ENCODE measurements at places on chromosomes 3 and 15.

- no peak for DNase-seq
Measured at GRCh38 chr3:16430717-16431630, 82.5 kb downstream of the RFTN1 start.

DNA sequence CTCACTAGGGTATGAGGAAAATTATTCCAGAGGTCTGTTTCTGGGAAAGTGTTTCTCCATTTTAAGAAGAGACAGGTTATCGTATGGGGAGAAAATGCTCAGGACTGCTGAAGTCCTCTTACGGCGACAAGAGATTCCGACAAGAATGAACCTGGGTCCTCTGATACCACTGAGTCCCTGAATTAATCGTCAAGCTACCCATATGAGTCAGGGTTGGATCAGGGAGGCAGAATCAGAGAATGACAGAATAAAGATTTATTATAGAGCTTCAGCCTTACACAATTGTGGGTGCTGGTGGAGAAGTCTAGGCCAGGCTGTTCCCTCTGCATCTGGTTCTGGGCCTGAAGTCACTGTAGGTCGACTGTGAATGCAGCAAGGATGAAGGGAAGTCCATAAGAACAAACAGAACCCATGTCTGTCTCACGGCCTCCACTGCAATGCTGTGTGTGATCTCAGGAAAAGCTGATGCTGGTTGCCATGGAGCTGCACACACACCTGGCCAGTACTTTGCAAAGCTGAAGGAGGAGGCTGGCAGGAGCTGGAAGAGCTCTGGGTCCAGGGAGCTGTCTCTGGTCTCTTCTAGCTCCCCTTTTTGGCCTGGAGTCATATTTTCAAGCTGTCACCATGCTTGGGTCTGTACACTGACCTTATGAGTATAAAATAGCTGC is 83.9 kb downstream of the HHLA2 start:
- DNase-seq, result no peak

DNA sequence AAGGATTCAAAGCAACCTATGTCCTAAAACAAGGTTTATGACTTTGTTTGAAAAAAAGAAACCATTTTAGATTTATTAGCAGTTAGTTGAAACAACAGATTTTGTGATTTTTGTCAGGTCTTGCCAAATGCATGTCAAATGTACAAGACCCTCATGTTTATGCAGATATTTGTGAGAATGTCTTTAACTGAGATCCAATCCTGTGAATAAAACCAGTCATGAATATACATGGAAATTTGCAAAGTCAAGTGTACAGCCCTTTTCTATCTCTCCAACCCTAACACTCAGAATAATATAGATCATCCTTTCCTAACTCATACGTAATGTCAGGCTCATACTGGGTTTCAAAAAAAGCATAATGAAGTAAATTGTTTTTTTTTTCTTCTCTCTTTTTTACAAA is 76.4 kb downstream of the DUT start:
- DNase-seq, result no peak

DNA sequence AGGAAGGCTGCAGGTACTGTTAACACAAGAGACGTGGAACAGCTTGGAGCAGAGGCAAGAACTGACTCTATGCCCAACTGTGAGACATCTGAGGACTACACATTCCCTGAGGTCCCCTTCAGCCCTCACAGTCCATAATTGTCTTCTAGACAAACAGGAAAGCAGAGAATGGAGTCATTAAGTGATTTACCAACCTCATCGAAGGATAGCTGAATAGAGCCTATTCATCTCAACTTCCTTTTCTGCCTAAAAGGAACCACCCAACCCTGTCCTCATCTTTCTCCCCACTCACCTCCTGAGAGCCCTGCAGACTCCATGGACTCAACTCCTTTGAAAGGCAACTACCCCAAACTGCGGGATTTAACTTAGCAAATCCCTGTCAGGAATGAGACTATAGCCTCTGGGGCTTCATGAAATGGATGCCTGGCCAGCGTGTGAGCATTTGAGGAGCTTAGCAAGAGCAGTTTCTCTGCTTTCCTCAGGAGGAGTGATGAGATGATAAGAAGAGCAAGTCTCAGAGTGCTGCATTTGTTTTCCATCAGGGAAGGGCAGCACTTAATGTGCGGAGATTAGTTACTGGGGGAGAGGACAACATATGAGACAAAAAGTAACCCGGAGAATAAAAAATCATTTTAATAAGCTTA is 61.5 kb upstream of the FILIP1L start:
- DNase-seq, result no peak

GRCh38 chr15:51227940-51228732 is 110.3 kb downstream of the CYP19A1 start:
- DNase-seq, result peak; percentile 36
